ENCODE measurements at places on chromosomes 13 and 19. TPM values are rescaled to one million over a fixed set of nuclear protein-coding genes. Genes with fewer than 3 reads are reported as not detected.

GRCh38 chr19:41910992-41911888 is 17.0 kb downstream of the ERFL start:
- DNase-seq = no peak

DLL3 gene
- 0.12 TPM for total RNA-seq

DNA sequence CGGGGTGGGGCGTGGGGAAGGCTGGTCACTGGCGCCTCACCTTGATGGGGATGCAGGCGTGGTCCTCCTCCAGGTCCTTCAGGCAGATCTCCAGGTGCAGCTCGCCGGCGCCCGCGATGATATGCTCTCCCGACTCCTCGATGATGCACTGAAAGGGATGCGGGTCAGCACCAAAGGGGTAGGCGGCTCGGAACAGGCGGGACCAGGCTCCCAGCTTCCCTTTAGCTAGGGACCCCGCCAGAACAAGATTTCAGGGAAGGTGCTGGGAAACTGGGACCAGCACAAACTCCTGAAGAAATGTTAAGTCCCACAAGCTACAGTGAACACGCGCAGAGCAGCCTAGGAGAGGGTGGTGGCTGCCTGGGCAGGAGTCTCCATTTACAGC is 6.0 kb downstream of the EEF2 start:
- no peak for DNase-seq

KLHL1 gene
- total RNA-seq = not detected

TLE2 gene
- total RNA-seq = 32.9 TPM

- DNase-seq = no peak
These were observed 92.9 kb upstream of the SGCG start for GRCh38 chr13:23087880-23088279.

KRTDAP gene
- not detected for total RNA-seq

GRCh38 chr19:40303765-40304164 is 18.6 kb upstream of the AKT2 start:
- DNase-seq = no peak

DNA sequence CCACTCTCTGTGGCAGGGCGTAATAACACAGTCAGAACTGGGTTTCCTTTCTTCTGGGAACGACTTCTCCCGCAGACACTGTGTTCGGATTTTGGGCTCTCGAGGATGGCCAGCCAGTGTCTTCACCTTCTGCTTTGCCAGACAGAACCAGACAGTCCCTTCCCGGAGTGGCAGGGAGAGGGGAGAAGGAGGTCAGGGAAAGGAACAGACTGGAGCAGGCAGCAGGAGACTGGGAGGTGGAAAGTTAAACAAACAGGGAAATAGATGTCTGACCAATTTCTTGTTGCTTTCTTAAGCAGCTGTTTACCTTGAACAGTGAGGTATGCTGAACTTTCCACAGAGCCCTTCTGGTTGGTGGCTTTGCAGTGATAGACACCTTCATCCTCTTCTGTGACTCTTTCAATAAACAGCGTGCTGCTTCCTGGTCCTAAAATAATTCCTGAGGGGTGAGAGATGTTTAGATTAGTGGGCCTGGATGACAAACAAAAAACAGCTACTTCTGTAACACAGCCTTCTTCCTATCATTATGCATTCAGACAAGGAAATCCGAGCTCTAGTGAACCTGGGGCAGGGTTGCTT is 137.6 kb downstream of the FLT1 start:
- DNase-seq = no peak

DNA sequence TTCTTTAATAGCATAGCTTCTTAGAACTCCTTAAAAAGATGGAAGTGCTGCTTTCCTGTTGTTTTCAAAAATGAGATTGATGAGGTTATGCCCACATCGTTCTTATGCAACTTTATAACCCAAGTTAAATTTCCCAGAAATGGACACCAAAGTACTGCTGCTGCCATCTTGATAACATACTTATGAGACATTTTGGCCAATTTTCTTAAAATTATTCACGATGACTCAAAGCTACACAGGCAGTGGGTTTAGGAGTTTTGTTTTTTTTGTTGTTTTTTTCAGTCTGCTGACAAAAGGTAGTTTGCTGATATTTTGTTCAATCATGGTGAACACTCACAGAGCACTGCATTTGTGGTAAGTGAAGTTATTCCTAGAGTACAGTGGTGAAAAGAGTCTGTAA is 54.9 kb upstream of the RFC3 start:
- no peak for DNase-seq

- DNase-seq = no peak
These were observed 72.1 kb upstream of the SLC15A1 start for GRCh38 chr13:98824376-98825160.

BLOC1S3 gene
- 13.5 TPM for total RNA-seq

PINLYP gene
- 1.6 TPM for total RNA-seq

GRCh38 chr13:72985610-72986009 is 73.2 kb upstream of the KLF5 start:
- no peak for DNase-seq

ZNF345 gene
- 2.8 TPM for total RNA-seq

DNA sequence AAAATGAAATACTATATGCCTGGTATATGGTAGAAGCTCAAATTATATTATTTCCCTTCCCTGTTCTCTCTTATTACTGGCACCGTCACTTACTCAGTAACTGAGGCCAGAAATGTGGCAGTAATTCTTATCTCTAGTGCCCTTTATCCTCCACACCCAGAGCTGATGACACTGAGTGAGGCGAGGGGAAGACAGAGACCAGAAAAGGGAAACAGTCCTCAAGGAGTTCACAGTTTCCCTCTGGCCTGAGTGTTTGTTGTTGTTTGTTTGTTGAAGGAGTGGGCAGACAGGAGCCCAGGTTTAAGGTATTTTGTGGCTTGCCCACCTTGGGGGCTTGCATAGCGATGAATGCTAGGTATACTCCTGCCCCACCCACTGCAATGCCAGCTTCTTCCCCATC is 101.5 kb upstream of the FNDC3A start:
- DNase-seq = no peak

FAM32A gene
- total RNA-seq = 90.5 TPM

GRCh38 chr19:17097593-17098126 is 22.1 kb downstream of the MYO9B start:
- no peak for DNase-seq

GRCh38 chr19:19749908-19750841 is 17.3 kb upstream of the ZNF14 start:
- DNase-seq = no peak

- no peak for DNase-seq
These were observed 666.6 kb upstream of the ARGLU1 start for GRCh38 chr13:107234319-107235073.

ZNF681 gene
- 3.1 TPM for total RNA-seq

PGLYRP2 gene
- not detected for total RNA-seq

MAMSTR gene
- 0.67 TPM for total RNA-seq

ONECUT3 gene
- not detected for total RNA-seq

- no peak for DNase-seq
These were observed 239.4 kb downstream of the TEX29 start for GRCh38 chr13:111559612-111560403.

GRCh38 chr13:74678308-74678965 is 544.2 kb upstream of the KLF12 start:
- DNase-seq = no peak

DNA sequence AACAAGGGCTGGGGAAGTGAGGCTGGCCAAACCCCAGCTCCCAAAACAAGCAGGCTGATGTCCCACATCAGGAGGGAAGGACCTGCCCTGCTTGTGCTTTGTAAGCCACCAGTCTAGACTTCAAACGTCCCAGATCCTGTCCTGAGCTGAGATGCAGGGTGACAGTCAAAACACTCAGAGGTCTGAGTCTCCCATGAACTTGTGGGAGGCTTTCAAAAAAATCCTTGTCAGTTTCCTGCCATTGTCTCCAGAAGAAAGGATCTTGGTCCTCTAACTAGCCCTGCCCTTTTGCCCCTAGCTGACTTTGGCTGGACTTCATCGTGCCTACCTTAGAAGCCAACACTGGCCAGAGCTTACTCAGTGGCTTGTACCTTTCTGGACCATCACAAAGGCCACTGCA is 43.3 kb downstream of the DZIP1 start:
- DNase-seq = no peak

DNA sequence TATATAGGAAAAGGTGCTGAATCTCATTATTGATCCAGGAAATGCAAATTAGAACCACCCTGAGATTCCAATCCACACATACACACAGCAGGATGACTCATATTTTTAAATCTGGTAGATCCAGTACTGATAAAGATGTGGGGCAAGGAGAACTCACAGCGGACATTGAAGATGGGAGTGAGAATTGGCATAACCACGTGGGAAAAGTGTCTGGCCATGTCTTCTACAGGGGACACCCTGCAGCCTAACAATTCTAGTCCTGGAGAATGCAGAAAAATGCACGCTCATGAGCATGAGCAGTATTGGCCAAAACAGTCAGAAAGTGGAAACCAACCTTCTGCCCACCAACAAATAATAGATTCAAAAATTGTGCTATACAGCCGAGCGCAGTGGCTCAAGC is 13.5 kb upstream of the BCL3 start:
- DNase-seq = no peak

KIR2DL1 gene
- not detected for total RNA-seq

KLK4 gene
- 3.5 TPM for total RNA-seq

DNA sequence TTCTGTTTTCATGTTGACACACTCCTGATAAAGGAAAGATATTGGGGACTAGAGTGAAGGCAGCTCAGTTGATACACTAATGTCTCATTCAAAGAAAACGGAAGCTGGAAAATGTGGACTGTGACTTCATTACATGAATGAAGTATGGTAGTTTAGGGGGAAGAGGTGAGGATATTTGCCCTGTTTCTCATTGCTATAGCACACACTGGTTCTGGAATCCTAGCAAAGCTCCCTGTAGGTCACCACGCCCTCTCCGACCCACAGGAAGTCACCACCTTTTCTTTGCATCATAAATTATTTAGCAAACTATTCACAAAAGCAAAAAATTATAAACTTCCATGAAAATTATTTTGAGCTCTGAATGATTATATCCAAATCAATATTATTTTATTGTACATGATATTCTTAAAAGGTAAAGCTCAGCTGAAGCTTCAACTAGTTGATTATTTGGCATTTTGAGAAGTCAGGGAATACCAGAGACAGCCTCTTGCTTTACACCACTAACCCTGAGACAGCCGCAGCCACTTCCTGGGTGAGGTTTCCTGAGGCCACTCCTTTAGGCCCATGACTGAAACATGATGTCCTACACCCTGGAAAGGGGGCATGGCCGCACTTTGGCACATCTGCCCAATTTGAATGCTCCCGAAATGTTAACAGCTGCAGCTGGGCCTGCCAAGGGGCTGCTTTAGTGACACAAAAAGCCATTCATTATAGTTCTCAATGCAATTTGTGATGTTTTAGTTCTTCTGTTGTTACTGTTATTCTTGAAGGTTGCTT is 50.0 kb upstream of the WDFY2 start:
- no peak for DNase-seq

DNA sequence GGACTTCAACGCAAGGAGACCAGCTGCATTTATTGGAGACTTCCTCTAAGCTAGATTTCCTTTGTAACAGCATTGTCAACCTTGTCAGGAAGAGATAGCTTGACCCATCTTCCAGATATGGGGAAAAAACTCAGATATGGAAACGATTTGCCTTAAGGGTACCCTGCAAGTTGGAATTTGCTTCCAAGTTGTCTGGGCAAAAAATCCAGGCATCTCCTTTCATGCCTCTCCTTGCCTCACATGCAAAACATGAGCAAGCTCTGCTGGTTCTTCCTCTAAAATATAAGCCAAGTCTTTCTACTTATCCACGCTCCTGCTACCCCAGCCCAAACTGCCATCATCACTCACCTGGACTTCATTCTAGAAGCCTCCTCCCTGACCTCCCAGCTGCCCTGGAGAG is 6.4 kb upstream of the DNMT1 start:
- no peak for DNase-seq

DNA sequence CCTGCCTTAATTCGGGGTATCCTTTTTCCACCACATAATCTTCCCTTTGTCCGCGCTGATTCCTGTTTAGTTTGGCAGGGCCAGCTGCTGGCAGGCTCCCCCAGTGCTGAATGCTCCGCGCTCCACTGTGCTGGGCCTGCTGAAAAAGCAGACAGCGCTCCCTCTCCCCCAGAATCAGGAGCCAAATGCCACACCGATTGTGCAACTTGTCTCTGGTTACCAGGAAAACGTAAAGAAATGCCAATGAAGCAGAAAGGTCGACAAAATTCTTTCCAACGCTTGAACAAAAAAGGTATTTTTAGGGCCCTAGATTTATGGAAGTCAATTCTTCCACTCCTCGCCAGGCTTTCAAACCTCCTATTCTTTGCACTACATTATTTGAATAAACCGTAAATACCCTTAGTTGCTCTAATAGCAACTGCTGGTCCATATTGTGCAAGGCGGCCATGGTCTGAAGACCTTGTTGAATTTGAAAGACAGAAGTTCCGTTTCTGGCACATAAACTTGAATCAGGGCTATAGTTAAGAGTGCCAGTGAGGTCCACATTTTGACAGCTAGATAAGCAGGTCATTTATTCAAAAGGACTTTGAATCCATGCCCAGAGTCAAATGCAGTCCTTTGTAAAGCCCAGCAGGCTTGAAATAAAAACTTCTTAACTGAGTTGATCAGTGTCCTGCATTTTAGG is 206.7 kb upstream of the RFC3 start:
- DNase-seq = peak; percentile 28

GRCh38 chr19:46126086-46126580 is 1.6 kb upstream of the IGFL3 start:
- no peak for DNase-seq

CLDN10 gene
- not detected for total RNA-seq

GRCh38 chr19:37809366-37809765 is 30.0 kb upstream of the ZNF573 start:
- DNase-seq = no peak

DNA sequence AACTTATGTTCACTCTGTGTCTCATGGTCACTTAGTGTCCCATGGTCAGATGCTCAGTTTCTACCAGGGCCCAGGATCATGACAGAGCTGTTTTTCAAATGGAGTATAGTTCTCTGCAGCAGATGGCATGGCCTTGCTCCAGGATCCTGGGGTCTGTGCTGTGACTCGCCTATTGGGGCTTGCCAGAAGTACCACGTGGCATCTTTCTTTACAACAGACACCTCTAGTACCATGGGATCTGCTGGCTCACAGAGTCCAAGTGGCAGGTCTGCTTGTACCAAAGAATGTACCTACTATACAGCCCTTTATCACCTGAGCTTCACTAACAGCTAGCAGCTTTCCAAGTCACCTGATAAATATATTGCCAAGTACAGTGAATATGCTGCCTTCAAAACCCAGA is 6.0 kb upstream of the RNF6 start:
- DNase-seq = no peak

- peak; percentile 17 for DNase-seq
These were observed 1303.4 kb downstream of the PCDH9 start for GRCh38 chr13:65926750-65927171.

DNA sequence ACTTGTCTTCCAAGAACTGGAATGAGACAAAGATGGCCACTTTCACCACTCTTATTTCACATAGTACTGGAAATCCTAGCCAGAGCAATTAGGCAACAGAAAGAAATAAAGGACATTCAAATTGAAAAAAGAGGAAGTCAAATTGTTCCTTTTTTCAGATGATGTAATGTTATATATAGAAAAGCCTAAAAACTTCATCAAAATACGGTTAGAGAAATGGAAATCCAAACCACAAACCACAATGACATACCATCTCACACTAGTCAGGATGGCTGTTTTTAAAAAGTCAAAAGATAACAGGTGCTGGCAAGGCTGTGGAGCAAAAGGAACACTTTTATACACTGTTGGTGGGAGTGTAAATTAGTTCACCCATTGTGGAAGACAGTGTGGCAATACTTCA is 113.3 kb upstream of the SPRY2 start:
- DNase-seq = no peak

Data from left colon (tissue), 2 donors.